ENCODE measurements at places on chromosomes 12 and 14.

- no peak for DNase-seq
These were observed 40.5 kb downstream of the PCNX1 start for GRCh38 chr14:70947739-70948138.

DNA sequence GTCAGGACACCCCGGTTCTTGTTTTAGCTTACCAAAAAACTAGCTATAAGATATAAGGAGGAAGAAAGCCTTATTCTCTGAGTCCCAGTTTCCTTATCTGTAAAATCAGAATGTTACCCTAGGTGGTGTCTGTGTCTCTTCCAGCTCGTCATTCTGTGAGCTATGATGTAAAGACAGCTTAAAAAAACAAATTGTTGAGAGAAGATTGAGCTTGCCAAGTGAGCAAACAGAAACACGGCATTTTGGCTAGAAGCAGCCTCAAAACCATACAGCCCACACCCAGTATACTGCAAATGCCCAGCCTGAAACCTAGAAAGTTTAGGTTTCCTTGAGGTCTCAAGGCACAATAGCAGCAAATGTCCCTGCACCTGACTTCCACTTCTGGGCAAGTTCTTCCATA lies 151.4 kb downstream of the SSPN start:
- DNase-seq = no peak

DNA sequence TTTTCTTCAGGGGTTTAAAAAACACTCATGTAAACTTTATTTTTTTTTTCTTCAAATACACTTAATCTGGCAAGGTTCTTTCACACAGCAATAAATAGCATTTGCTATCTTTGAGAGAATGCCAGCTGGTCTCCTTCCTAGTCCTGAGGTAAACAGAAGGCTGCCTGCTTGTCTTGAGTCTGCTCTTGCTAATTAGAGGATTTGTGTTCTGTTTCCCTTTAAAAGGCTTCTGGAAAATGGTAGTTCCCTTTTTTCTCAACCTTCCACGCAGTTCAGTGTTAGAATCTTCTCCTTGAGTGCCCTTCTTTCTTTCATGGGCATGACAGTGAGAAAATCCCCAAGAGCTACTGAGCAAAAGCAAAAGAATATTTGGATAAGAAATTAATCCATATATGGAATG lies 92.3 kb upstream of the DCN start:
- DNase-seq = no peak

DNA sequence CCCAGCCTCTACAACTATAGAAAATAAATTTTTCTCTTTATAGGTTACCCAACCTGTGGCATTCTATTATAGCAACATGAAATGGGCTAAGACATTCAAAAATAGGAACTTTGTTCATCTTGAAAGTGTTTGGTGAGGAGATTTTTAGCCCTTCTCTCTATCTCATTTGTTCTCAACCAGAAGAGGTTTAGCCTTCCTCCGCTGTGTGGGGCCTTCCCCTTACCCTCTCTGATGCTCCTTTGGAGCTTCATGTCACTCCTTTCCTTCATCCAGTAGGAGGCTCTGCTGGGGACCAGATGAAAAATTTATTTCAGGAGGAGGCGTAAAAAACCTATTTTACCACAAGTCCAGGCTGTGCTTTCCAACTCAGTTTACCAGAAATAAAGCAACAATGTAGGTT lies 94.1 kb downstream of the RTN1 start:
- no peak for DNase-seq

DNA sequence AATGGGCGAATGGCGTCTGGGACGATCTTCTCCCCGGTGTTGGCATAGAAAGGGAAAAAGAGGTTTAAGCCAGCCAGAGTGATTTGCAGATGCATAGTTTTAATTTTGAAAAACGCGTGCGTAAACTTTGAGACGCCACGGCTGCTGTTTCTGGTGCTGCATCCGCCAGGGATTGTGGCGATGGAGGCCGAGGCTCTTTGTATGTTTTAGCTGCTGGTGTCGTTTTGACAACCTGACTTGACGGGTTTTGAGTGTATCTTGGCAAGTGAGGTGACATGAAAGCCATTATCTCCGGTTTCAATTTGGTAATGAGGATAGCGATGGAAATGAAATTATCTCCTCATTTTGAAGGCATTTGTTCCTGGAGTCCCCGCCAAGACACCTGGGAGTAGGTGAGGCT lies 1.6 kb downstream of the PTGDR start:
- DNase-seq = no peak

GRCh38 chr14:51246032-51246431 lies 6.0 kb downstream of the TMX1 start:
- DNase-seq = no peak

DNA sequence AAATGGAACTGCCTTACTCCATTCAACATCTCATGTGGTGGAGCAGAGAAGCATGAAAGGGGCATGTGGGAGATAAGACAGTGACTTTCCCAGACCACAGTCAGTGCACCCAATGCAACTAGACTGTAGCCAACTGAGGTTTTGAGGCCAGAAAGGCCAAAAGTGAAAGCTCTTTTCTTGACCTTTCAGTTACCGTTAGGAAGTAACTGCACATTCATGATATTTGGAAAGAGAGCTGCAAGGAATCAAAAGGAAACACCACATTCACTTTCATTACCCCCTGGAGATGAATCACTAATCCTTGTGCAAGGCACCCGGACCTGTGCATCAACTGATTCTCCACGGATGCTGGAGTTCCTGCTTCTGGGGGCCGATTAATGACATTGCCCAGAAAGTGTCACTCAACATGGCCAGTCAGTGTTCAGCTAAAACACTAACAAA lies 72.9 kb upstream of the ELK3 start:
- DNase-seq = no peak

- no peak for DNase-seq
These were observed 76.9 kb downstream of the ESR2 start for GRCh38 chr14:64217308-64217707.

DNA sequence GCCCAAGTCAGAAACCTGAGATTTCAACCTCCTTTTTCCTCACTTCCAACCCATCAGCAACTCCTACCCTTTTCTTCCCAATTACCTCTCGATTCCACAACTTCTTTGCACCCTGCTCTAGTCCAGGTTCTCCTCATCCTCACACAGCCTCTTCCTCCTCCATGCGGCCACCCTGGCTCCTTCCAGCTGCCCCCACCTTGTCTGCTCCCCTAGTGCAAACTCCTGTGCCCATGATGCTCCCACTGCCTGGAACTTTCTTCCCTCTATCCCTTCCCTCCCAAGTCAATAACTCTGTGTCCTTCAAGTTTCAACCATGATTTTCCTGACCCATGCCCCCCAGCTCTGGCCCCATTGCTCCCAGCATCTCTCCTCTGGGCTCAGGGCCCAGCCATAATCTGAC lies 17.3 kb downstream of the SELPLG start:
- DNase-seq = no peak

DNA sequence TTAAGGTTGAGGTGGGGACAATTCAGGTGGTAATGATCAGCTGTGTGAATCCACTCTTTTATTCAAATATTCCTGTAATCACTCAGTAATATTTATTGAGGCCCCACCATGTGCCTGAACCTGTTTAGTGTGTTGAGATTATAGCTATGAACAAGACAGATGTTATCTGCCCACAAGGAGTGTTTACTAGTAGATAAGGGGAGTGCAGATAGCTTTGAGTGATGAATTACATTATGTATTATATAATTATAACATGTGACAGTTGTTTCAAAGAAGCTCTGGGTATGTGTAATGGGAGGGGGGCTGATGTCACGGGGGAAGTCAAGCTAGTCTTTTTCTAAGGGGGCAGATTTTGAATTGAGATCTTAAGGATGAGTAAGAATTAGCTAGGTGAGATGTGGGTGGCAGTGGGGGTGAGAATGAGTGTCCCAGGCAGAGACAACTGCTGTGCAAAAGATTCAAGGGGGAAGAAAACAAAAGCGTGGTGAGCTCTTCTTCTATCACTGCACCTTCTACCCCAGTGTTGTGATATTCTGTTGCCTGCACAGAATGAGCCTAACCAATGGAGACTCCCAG lies 21.3 kb upstream of the SRRM4 start:
- DNase-seq = no peak

GRCh38 chr14:99945732-99946651 lies 119.2 kb upstream of the EVL start:
- DNase-seq = no peak

GRCh38 chr14:82710267-82710841 lies 1176.7 kb upstream of the SEL1L start:
- peak; percentile 47 for DNase-seq

Data from activated naive CD8-positive, alpha-beta T cell treated with anti-CD3 and anti-CD28 coated beads, Interleukin-2, amount 50 U/mL, for 24 hours (primary cell).